ENCODE measurements at places on chromosomes 16 and 17.

DNA sequence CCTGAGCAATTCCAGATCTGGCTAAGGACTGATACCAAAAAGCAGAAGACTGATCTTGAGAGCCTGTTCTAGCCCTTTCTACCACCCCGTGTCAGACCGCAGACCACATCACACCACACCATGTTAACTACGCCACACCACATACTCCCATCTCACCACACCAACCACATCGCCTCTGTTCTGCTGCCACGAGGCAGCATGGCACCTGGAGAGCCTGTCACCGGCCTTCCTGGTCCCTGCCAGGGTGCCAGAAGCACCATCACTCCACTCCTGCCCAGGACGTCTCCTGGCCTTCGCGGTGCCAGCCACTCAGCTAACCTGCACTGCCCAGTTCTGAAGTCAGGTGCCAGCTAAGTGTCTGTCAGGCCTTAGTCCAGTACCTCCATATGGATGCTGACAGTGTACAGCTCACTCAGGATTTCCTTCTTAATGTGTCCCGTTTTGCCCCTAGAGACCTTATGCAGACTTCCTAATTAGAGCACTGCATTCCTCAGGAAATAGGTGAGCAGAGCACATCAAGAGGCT is 37.2 kb upstream of the BCAR1 start:
- DNase-seq: no peak

DNA sequence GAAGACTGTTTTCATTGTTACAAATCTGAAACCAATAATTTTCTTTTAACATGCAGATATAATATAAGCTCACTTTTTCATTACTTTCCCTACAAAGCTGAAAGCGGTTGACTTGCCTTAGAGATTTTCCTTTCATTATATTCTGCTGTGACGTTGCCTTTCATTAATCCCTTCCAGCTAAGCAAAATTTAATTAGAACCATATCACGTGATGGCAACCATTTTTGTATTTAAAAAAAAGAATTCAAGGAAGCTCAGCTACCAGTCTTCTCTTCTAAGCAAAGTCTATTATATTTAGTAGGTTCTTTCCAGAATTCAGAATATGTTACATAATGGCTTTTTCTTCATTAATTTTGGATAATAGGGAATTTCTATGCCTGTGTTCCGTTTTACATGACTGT is 186.5 kb downstream of the PRKCA start:
- DNase-seq: no peak

DNA sequence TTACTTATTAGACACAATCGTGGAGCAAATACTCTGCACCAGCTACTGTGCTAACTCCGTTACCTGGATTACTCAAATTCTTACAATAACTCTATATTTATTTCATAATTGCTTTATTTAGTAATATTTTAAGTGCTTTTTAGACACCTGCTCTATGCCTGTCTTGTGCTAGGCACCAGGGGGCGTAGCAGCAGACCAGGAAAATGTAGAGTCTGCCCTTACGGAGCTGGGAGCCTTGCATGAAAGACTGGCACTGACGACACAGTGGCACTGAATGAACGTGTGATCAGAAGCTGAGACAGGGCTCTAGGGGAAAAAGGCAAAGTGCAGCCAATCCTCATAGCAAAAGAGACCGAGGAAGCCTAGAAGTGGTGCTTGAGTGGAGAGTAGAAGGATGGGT is 486.5 kb downstream of the CDH13 start:
- no peak for DNase-seq

DNA sequence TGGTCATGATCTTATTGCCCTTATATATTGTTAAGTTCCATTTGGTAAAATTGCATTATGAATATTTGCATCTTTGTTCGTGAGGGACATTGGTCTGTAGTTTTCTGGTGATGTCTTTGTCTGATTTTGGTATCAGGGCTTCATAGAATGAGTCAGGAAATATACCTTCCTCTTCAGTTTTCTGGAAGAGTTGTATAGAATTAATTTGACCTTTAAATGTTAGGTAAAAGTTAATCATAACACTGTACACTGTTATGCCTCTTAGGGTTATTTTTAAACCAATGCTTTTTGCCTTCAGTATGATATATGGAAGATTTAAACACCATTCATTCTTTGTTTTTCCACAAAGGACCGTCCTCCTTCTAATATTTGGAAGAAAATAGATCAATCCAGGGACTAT is 180.0 kb downstream of the CHD9 start:
- no peak for DNase-seq
